ENCODE measurements at places on chromosomes 16 and 17. TPM values are rescaled to one million over a fixed set of nuclear protein-coding genes. Genes with fewer than 3 reads are reported as not detected.

- no peak for DNase-seq
Measured at GRCh38 chr17:79027925-79028491, 4.0 kb downstream of the C1QTNF1 start.

- no peak for DNase-seq
Measured at GRCh38 chr16:88691924-88692560, 5.7 kb upstream of the SNAI3 start.

- no peak for DNase-seq
Measured at GRCh38 chr17:75059369-75060345, 12.6 kb downstream of the KCTD2 start.

The PPY gene
- total RNA-seq: not detected

GRCh38 chr16:81804134-81804610, 25.1 kb downstream of the PLCG2 start:
- no peak for DNase-seq

DNA sequence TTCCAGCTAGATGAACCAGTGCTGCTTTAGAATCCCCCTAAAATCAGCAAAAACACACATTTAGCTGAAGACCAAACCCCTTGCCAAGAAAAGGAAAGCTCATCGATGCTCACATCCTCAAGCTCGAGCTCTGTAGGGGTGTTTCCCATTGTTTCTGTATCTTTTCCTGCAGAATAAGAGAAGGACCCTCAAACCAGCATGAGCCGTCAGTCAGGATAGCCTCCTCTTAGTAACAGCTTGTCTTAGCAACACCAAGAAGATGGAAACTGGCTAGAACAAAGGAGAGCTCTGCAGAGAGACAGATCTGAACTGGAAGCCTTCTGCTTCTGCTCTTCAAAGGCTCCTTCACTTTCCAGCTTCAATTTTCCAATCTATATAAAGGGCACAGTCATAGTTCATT, 32.0 kb downstream of the VAT1L start:
- no peak for DNase-seq
